AG04449 (cell line): ENCODE measurements at places on chromosomes 6 and 20.

DNA sequence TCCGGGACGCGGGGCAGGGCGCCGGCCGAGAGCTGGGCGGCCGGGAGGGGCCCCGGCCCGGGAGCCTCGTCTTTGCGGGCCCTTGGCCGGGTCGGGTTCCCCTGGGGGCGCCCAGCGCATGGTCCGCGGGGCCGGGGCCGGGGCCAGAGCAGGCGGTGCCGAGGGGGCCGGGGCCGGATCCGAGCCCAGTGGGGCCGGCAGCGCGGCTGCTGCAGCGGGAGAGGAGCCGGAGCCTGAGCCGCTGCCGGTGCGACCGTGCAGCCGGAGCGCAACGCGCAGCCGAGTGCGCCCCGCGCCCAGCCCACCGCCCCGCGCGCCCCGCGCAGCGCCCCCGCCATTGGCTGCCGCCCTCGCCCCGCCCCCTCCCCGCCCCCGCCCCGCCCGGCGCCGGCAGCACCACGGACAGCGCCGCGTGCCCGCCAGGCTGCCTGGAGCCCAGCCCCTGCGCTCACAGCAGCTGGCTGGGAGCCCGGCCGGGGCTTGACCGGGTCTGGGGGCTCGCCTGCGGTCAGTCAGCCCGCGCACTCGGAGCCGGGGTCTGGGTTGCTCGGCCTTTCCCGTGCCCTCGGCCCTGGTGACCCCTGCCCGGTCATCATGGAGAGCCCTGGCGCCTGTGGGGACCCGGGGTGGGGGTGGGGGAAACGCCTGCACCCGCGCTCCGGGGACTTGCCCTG lies at the start of gene HRH3:
HRH3 (minus strand) TSS at position 287 of the 674 bp plus-strand sequence. CDS start 308 bp downstream, outside the sequence.
- no peak for DNase-seq

GRCh38 chr6:165807249-165807960 lies 144.4 kb upstream of the PDE10A start:
- DNase-seq = no peak

GRCh38 chr20:49445176-49445575 lies 37.3 kb downstream of the KCNB1 start:
- no peak for DNase-seq

- no peak for DNase-seq
Observed at GRCh38 chr6:43990275-43990626, 137.0 kb downstream of the MRPL14 start.

- DNase-seq = no peak
Observed at GRCh38 chr6:45990162-45990561, 25.5 kb downstream of the CLIC5 start.

- no peak for DNase-seq
Observed at GRCh38 chr20:24148372-24148771, 159.8 kb upstream of the GGTLC1 start.

- DNase-seq = no peak
Observed at GRCh38 chr20:38168791-38169589, 3.9 kb upstream of the TGM2 start.
